ENCODE measurements at places on chromosomes 6 and 20.

DNA sequence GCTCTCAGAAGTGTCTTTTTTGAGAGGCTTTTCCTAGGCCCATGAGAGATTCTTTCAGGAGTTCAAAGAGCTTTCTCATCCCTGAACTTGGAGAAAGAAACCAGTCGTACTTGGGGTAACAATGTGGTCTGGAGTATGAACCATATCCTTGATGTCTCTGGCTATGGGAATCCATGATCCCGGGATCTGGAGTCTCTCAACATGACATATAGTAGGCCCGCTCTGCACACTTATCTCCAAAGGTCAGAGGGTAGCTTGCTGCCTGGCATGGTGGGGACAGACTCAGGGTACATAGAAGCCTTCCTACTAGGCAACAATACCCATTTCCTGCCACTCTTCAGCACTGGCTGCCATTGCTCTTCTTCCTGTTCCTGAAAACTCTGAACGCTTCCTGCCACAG lies 42.2 kb upstream of the NFATC2 start:
- DNase-seq, result no peak

GRCh38 chr6:6543181-6543879 lies 45.2 kb upstream of the LY86 start:
- no peak for DNase-seq

GRCh38 chr6:168724669-168725570 lies 283.9 kb downstream of the SMOC2 start:
- DNase-seq, result no peak

GRCh38 chr6:36627801-36628246 lies 33.7 kb downstream of the SRSF3 start:
- no peak for DNase-seq

DNA sequence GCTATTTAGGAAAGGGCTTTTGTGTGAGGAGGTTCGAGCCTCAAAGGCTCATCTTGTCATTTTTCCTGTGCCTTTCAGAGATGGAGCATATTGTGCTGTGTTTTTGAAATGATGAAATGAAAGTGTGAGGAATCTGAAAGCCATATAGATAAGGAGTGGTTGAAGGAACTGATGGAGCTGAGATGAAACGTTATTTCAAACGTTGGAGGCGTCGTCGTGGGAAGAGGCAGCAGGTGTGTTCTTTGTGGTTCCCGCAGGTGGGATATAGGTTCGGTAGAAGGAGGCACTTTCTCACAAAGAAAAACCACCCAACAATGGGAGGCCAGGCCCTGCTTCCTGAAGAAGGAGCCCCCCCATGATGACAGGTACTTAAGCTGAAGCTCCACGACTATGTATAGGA lies 83.2 kb upstream of the SNAP25 start:
- DNase-seq, result no peak

- DNase-seq, result no peak
These were observed 54.1 kb downstream of the ATXN1 start for GRCh38 chr6:16706911-16707783.

DNA sequence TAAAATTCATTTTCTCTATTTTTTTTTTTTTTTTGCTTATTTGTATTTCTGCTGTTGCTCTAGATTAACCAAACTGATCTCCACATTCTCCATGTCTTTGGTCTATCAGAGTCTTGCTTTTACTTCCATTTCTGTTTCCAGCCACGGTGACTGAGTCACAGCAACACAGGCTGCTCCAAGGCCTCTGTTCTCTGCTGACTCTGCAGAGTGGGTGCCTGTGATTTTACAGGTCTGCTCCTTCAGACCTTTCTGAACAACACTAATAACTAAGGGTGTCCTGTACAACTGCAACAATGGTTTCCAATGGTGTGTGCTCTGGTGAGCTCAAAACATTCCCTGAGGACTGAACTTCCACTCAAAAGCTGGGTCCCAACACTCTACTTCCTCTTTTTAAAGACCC lies 102.3 kb upstream of the BMP2 start:
- DNase-seq, result no peak

DNA sequence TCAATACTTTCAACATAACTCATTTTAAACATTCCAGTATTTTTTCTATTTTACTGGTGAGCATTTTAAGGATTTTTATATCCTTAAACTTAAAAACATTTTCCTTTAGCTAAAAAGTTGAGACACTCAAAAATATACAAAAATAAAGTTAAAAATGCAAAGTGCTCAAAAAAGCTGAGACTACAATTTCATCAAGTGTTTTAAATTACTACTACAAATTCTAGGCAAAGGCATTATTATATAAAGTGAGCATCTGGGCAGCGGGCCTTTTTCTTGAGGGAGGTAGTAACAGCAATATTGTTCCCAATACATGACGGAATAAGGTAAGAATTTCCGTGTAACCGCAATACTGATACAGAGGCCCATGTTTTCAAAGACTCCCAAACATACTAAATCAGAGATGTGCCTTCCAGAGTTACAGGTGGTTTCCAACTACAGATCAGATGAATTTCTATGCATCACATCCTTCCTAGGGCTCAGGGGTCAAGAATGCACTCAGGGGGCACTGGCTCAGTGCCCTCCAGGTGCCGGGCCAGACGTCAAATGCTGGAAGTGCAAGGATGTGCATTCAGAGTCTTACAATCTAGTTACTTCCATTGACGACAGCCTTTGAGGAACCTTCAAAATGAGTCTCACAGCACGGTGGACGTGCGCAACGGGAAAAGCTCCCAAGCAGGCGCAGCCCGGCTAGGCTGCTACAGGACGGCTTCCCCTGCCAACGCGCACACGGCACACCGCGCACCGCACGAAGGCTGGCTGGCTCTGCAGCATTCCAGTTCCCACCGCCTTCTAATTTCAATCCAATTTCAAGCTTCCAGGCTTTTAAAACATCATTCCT lies 1.7 kb downstream of the PHF10 start:
- DNase-seq, result peak; percentile 20

DNA sequence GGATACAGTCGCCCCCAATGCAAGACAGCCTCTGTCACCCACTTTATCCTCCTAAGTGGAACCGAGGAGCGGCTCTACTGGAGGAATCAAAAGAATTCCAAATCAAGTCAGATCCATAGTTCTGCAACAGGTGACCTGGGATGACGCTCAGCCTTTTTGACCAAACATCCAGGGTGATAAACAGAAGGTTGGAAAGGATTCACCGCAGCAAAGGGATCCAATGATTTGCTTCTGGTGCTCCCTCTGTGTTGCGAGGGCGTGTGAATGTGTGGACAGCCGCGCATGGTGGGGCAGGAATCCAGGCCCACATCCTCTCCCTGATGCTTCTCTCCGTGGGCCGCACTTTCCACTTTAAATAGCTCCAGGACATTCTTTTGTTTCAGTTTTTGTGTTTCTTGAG lies 116.8 kb upstream of the CDH4 start:
- no peak for DNase-seq

DNA sequence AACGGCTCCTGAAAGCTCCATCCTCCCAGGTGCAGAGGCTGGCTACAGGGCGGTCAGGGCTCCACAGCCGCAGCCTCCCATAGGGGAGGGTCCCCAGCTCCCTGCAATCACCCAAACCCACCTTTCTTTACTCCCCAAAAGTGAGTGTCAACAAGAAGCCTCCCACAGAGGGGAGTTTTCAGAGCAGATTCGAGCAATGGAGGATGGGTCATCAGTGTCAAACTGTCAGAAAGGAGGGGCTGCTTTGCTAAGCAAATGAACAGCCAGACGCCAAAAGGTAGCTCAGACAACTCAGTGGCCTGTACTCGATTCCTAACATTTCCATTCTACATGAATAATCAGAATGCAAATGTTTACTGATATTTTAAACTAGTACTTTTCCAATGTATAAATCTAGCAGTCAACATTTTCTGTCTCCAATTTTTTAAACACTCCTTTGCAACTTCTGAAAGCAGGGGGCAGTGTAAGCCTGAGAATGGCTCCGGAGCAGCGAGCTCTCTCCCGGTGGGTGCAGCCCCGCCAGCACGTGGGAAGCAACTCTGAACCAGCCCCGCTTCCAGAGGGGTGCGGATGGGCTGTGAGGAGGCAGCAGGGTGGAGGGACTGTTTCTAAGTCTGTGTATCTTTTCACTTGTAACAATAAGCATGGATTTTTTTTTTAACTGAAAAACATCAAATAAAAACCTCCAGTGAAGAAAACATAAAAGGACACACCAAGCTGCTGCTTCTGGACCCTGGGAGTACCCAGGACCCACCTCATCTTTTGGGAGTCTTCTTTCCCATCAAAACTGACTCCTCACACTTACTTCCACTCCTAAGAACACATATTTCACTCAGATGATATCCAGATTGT lies 54.9 kb downstream of the TAF4 start:
- DNase-seq, result peak; percentile 56

GRCh38 chr6:113011389-113011788 lies 664.3 kb downstream of the RFPL4B start:
- no peak for DNase-seq

DNA sequence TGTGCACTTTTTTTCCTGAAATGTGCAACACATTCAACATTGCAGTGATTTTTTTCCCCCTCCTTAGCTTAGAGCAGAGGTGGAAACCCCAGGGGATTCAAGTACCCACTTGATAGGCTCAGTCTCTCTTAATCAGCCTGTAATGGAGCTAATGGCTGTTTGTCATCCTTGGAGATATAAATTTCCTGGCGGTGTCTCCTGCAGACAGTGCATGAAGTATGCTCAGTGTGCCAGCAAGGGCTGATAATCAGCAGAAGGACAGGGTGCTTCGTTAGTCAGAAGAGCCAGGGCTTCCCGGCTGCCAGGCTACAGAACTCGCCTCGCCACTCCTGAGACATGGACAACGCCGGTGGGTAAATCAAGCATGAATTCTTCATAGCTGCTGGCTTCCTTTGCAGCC lies 69.8 kb upstream of the PHACTR2 start:
- DNase-seq, result peak; percentile 86

GRCh38 chr6:13577926-13578325 lies 3.5 kb downstream of the SIRT5 start:
- DNase-seq, result no peak

DNA sequence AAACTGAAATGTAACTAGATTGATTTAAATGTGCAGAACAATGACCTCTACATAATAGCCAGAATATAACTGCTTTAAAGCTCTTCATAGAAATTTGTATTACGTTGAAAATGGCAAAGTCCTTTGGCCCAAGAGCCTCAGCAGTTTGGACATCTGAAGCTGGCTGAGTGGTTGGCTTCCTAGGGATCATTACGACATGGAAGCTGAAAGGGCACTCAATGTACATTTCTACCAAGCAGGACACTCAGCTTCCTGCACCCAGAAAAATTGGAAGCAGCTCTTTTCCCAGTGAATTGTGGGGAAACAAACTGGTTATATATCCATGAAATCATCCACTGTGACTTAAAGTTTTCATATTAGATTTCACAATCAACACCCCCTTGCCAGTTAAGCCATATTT lies 40.2 kb upstream of the TNFRSF21 start:
- DNase-seq, result no peak

DNA sequence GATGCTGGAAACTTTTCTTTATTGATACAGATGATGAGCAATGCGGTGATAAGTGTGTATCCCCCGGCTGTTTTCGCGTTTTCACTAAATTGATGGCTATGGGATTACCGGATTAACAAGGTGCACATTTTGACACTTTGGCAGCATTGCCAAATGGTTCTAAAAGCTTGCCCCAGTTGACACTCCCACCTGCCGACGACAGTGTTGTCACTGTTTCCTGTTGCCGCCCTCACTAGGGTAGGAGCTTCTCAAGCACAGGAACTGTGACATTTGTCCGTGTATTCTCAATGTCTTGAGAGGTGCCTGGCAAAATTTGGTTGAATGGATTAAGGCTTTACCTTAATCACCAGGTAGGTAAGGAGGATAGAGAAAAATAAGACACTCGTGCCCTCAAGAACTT lies 9.8 kb upstream of the MAPK13 start:
- no peak for DNase-seq

DNA sequence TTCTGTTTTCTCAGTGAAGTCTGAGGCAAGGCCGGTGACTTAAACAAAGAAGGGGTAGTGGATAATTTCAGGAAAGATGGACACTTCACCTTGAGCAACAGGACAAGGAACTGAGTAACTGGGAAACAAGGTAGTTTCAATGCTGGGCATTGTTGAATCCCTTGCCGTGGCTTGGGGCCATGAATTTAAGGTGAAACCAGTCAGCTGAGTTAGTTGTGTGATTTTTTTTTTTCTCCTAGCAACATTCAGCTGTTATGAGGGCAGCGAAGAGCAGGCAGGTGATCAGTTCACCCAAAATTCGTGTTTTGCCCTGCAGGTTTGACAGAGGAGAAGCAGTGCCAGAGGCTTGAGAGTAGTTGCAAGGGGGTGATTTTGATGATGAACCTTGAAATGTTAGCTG lies 6.8 kb downstream of the BICRAL start:
- no peak for DNase-seq

GRCh38 chr6:89736893-89737292 lies 82.7 kb downstream of the MDN1 start:
- no peak for DNase-seq

DNA sequence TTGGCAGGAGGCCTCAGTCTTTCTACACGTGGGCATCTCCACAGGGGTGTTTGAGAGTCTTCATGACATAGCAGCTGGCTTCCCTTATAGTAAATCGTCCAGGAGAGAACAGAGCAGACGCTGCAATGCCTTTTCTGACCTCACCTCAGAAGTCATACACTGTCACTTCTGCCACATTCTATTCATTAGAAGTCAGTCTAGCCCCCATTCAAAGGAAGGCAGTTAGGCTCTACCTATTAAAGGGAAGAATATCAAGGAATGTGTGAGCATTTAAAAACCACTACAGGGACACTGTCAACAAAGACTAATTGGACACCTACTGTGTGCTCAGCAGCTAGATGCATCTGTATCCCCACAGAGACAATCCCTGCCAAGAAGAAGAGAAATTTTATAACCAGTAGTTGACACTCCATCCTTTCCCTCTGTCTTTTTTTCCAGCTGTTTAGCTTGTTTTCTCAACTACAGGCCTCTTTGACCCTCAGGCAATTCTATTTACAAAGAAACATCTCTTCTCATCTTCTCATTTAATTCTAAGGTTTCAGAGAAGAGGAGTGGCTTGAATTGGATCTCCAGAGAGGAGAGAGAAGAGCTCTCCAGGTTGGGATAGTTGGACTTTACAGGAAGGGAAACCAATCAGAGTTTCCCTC lies 18.6 kb downstream of the ARMC12 start:
- DNase-seq, result no peak

- peak; percentile 88 for DNase-seq
These were observed 501 bp downstream of the PLCG1 start for GRCh38 chr20:41137614-41138474.

- DNase-seq, result no peak
These were observed 26.8 kb downstream of the DOK5 start for GRCh38 chr20:54502179-54502578.

GRCh38 chr6:45933855-45934254 lies 81.8 kb downstream of the CLIC5 start:
- DNase-seq, result no peak

DNA sequence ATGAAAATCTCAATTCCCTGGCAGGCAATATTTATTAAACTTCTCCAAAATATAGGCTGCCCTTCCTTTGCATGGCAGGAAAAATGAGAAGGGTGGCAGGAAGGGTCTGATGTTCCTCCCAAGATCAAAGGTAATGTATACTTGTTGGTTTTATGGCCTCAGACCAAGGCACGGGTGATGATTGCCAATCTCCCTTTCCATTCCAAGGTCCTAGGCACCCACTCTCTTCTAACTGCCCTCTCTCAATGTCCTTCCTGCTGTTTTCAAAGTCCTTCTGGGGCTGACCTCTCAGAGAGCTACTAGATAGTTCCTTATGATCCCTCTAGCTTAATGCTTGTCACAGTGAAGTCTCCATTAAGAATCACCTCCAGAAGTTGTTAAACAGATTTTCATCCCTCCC lies 15.6 kb upstream of the JAG1 start:
- no peak for DNase-seq
